ENCODE measurements at places on chromosomes 2 and 18.

- DNase-seq: no peak
Measured at GRCh38 chr18:49052891-49053644, 102.3 kb upstream of the SMAD7 start.

- no peak for DNase-seq
Measured at GRCh38 chr2:122070241-122070731, 314.8 kb downstream of the TSN start.

GRCh38 chr2:68417926-68418325 lies 49.2 kb downstream of the FBXO48 start:
- no peak for DNase-seq

DNA sequence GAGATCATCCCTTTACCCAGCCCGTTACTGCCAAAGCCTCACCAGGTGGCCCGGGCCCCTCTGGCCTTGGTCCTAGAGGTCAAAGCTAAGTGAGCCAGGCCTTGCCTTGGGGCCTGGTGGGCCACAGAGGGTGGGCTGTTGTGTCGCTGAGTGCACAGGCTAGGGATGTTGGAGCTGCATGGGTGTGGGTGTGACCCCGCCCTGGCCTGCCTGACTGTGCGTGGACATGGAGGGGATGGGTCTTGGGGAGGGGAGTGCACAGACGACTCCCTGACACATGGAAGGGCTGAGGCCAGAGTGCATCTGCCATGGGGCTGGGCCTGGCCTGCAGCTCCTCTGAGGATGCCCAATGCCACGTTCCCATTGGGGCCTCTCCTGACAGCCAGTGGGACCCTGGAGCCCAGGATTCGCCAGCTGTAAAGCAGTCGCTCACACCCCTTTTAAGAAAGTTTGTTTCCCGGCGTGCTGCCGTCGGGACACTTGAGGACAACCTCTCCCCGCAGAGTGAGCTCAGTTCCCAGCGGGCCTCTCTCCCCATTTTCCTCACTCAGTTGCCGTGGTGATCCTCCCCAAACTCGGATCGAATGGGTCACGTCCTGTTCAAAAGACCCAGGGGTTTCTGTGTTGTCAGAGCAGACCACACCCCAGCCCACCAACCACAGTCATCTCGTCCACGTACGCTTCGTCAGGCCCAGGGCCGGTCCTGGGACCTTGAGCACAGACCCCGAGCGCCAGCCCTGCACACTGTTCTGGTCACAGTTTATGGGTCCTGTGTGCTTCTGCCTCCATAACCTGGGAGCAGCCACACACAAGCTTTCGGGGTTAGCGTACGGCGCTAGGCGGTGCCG lies 93.5 kb downstream of the NFATC1 start:
- no peak for DNase-seq

GRCh38 chr2:236133410-236134012 lies 34.7 kb downstream of the GBX2 start:
- no peak for DNase-seq

Measured in activated effector memory CD4-positive, alpha-beta T cell treated with anti-CD3 and anti-CD28 coated beads, Interleukin-2, amount 50 U/mL, for 16 hours (primary cell).